D341Med (cell line): ENCODE measurements at places on chromosomes 11 and 22.
A peak's percentile ranks its signal among the peaks of the same experiment; 100 is the strongest.

DNA sequence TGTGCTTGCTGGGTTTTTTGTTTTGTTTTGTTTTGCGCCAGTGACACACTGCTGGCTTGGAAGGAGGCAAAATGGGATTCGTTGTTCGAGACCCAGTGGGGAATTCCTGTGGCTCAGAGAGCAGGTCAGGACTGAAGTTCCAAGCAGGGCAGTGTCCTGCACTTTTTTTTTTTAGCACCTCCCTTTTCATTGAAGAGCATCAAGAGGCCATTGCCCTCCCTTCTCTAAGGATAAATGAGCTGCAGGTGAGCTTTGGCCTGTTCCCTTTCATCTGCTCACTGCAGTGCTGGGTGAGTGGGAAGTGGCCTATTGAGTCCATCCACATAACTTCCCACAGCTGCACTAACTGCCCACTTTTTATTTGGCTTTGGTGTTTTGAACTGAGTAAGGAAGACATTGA lies 87.8 kb downstream of the ARHGAP42 start:
- no peak for DNase-seq

DNA sequence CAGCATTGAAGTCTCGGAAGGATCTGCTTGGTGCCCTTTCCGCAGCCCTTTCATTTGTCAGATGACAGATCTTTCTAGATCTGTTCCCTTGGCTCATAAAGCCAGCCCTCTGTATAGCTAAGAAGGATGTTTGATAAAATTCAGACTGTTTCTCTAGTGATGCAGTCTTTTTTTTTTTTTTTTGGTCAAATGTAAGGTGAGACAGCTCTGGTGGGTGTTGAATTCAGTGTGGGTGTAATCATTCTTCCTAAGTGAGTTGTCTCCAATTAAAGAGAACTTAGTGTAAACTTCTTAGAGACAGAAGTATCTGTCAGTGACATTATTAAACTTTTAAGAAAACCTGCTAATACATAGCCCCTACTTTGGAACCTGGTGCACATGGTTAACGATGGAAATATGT lies 53.3 kb downstream of the AAMDC start:
- no peak for DNase-seq

GRCh38 chr11:12223771-12224536 lies 113.6 kb downstream of the MICAL2 start:
- no peak for DNase-seq

- DNase-seq: no peak
Observed at GRCh38 chr22:19989725-19990067, 26.9 kb downstream of the ARVCF start.

GRCh38 chr22:47486569-47487312 lies 724.3 kb downstream of the TBC1D22A start:
- no peak for DNase-seq

DNA sequence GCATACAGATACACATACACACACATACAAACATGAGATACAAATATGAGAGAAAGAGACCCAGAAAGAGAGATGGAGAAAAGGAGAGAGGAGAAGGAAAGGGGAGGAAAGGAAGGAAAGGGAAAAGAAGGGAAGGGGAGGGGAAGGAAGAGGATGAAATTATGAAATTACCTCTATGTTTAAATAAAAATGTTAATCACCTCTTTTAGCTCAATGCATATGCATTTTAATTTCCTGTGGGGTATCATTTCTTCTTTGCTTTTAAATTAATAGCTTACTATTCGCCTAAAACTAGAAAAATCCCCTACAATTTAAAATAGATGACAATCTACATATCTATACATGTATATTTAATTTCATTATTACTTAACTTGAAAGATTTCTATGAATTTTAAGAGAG lies 958.0 kb upstream of the CNTN5 start:
- no peak for DNase-seq

GRCh38 chr11:132655187-132655855 lies 877.0 kb downstream of the OPCML start:
- DNase-seq: no peak

- no peak for DNase-seq
Observed at GRCh38 chr11:34261095-34261494, 96.7 kb downstream of the ABTB2 start.

GRCh38 chr22:41478891-41479521 lies 10.1 kb downstream of the ACO2 start:
- peak; percentile 68 for DNase-seq

DNA sequence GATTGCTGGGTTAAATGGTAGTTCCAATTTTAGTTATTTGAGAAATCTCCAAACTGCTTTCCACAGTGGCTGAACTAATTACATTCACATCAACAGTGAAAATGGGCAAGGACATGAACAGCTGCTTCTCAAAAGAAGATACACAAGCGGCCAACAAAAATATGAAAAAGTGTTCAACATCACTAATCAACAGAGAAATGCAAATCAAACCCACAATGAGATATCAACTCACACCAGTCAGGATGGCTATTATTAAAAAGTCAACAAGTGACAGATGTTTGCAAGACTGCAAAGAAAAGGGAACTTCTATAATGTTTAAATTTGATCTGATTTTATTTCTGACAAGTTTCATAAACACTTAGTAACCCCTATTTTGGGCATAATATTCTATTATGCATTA lies 537.5 kb downstream of the DLG2 start:
- no peak for DNase-seq

DNA sequence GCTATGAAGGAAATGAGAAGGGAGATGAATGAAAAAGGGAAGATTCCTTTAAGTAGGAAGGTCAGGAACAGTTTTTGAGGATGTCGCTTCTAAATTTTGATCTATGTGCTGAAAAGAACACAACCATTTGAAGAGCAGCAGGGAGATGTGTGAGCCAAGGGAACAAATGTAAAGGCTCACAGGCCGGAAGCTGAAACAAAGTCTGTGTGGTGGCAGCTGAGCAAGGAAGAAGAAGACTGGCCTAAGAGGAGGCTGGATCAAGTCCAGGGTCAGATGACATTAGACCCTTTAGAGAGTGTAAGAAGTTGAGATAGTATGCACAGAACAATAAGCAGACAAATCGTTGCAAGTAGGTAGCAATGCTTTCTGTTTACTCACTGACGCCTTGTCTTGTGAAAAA lies 1631.4 kb upstream of the TENM4 start:
- DNase-seq: no peak

- DNase-seq: no peak
Observed at GRCh38 chr11:68186061-68186460, 27.0 kb downstream of the KMT5B start.

DNA sequence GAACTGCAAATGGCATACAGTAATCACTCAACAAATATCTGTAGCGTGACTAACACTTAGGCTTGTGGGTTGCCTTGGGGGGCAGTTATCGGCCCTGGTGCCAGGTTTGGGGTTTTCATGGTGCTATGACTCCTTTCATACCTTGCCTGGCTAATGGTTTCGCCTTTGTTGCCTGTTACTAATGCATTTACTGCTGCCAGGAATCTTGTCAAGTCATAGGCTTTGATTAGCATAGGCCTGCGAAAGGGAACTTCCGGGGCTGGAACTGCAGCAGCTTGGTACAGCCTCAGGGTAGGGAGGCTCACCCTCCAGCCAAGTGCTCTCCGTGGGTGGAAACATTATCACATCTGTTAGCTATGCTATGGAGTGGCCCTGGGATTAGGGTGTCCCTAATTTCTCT lies 13.2 kb downstream of the SLC25A18 start:
- DNase-seq: no peak

- DNase-seq: no peak
Observed at GRCh38 chr22:21669026-21669425, 3.2 kb downstream of the PPIL2 start.

DNA sequence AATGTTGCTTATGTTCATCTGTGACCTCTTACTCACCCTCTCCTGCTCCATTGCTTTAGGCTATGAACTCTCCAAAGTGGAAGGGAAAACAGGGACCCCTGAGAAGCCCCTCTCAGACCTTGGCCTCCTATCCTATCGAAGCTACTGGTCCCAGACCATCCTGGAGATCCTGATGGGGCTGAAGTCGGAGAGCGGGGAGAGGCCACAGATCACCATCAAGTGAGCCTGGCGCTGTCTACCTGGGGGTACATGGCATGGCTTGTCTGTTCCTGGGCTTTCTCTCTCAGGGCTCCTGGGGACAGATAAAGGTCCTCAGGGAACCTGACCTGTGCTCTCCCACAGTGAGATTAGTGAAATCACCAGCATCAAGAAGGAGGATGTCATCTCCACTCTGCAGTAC lies 2.1 kb downstream of the RNASEH2C start:
- DNase-seq: no peak

DNA sequence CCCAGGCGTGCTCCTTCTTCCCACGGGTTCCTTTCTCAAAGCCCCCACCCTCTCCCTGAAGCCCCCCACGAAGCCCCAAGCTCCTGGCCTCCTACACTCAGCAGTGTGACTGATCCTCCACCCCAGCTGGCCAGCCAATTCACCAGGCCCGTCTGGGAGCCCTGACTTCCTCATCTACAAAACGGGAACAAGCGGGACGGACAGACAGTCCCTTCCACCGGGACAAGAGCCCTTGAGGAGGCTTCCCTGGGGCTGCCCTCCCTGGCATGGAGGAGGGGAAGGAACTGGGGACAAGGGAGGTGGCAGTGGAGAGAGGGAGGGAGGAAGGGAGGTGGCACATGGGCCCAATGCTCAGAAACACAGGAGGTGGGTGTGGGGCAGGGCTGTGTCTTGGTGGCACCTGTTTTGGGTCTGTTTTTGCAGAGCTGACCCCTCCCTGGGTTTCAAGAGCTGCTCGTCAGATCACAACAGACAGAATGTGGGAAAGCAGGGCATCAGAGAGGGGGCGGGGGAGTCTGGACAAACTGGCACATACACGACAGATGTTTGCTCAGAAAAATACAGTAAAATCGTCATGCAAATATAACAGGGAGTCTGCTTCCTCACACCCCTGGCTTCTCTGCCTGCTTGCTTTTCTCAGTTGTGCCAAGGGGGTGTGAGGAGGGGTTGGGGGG lies 56.8 kb downstream of the ELFN2 start:
- DNase-seq: no peak

- no peak for DNase-seq
Observed at GRCh38 chr22:42470366-42471082, 38.3 kb upstream of the NFAM1 start.

DNA sequence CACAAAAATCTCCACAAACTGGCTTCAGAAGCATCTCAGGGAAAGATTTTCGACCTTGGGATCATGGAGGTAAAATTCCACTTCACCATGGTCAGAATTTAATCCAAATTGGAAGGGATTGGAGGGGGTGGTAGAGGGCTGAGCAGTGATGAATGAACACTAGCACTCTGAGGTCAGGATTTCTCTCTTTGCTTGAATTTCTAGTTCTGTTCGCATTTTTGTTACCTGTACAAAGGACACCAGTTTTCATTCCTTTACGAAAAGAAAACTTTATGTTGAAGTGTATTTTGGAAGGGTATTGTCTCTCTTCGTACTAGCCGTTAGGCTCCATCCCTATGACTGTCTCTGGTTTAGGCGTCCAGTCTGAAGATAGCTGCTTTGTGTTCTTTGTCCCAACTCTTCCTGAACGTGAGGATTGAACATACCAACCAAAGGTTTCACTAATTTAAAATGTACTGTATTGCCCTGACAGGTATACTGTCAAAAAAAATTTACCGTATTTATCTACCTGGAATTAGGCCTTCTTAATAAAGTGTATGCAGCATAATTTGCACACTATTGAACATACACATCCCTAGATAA lies 772 bp downstream of the GRAP2 start:
- no peak for DNase-seq
